ENCODE measurements at places on chromosomes 6 and 20.
A peak's percentile ranks its signal among the peaks of the same experiment; 100 is the strongest.

DNA sequence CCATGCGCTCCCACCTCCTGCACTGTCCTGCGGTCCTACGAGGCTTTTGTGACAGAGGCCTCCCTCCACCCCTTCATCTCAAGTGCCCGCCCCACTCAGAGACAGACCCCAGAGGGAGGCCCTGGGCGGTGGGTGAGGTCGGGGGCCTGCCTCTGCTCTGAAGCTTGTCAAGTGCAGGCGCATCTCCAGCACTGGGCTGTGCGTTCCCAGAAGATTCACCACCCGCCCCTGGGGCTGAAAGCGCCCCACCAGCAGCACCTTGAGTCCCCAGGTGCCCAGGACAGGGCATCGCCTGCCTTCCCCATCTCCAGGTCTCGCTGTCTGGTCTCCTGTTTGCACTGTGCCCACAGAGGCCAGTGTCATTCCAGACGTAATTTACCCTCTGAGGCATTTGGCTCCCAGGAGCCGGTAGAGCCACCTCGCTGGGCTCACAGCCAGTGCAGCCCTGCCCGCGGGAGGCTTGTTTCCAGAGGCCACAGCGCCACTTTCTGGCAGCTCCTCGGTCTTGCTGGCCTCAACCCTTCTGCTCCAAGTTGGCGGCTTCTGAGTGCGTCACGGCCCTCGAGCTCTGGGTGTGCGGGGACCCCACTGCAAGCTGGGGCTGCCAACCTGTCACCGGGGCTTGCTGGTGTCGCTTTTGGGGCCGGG is 191.1 kb downstream of the TAF4 start:
- no peaks in the 10 kb centered on the region for H3K36me3 ChIP-seq
- H3K4me3 ChIP-seq, result no peak overlapping the region
- no peak overlapping the region for H3K27ac ChIP-seq
- no peak for DNase-seq
- no peaks in the 10 kb centered on the region for H3K4me1 ChIP-seq
- no peaks in the 10 kb centered on the region for H3K27me3 ChIP-seq

DNA sequence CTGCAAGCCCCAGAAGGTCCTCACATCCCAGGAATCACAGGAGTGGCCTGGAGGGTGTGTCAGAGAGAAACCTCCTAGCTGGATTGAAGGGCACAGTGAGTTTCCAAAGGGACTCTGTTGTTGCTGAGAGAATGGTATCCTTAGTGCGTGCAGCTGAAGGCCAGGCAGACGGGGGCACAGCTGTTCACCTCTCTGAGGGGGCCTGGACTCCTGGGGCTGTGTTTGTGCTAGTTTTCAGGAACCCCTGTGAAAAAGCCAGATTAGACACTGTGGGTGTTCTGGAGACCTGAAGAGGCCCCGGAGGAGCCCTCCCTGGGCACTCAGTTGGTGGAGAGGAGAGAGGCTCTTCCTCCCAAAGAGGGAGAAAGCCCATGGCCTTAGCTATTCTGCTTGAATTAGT is 223.4 kb downstream of the FARS2 start:
- H3K4me3 ChIP-seq, result no peak overlapping the region
- no peak for DNase-seq
- peaks cover 12% of the 10 kb centered on the region for H3K36me3 ChIP-seq
- H3K4me1 ChIP-seq, result peaks cover 6% of the 10 kb centered on the region

DNA sequence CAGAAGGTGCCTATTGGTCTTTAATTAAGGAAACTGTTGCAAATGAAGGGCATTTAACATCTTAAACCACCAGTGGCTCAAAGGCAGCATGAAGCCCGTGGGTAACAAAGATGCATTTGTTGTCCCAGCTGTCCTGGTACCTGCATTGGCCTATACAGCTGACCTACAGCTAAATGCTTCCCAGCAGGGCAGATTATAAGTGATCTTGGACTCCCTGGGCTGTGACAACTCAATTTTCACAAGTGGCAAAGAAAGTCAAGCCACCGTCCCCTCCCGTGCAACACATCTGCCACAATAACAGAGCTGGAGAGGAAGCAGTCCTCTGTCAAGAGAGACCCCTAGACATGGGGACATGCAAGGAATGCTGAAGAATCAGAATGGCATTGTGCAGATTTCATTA is 31.5 kb upstream of the EDN3 start:
- H3K27ac ChIP-seq, result no peak overlapping the region
- H3K27me3 ChIP-seq, result peaks cover 25% of the 10 kb centered on the region
- no peak overlapping the region for H3K4me3 ChIP-seq
- DNase-seq, result no peak
- H3K36me3 ChIP-seq, result no peaks in the 10 kb centered on the region
- peaks cover 3% of the 10 kb centered on the region for H3K4me1 ChIP-seq

GRCh38 chr20:32967961-32968457 is 36.2 kb downstream of the SUN5 start:
- peak overlapping the region; percentile 93 for H3K27ac ChIP-seq
- DNase-seq, result peak; percentile 9
- peaks cover 3% of the 10 kb centered on the region for H3K27me3 ChIP-seq
- no peak overlapping the region for H3K4me3 ChIP-seq
- no peaks in the 10 kb centered on the region for H3K36me3 ChIP-seq

DNA sequence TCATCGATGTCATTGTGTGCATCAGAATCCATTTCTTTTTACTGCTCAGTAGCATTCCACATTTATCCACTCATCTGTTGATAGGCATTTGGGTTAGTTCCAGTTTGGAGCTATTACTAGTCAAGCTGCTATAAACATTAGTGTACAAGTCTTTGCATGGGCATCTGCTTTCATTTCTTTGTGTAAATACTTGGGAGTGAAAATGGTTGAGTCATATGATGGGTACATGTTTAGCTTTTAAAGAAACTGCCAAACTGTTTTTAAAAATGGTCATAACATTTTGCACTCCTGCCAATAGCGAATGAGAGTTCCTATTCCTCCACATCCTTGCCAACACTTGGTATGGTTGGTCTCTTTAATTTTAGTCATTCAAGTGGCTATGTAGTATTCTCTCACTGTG is 21.2 kb upstream of the SLC22A2 start:
- H3K36me3 ChIP-seq, result no peaks in the 10 kb centered on the region
- no peak for DNase-seq
- no peak overlapping the region for H3K27ac ChIP-seq
- no peak overlapping the region for H3K4me3 ChIP-seq

- H3K27me3 ChIP-seq, result peaks cover 20% of the 10 kb centered on the region
- H3K27ac ChIP-seq, result no peak overlapping the region
- H3K4me1 ChIP-seq, result peaks cover 3% of the 10 kb centered on the region
- DNase-seq, result no peak
Observed at GRCh38 chr6:148367411-148368024, 24.9 kb downstream of the SASH1 start.

DNA sequence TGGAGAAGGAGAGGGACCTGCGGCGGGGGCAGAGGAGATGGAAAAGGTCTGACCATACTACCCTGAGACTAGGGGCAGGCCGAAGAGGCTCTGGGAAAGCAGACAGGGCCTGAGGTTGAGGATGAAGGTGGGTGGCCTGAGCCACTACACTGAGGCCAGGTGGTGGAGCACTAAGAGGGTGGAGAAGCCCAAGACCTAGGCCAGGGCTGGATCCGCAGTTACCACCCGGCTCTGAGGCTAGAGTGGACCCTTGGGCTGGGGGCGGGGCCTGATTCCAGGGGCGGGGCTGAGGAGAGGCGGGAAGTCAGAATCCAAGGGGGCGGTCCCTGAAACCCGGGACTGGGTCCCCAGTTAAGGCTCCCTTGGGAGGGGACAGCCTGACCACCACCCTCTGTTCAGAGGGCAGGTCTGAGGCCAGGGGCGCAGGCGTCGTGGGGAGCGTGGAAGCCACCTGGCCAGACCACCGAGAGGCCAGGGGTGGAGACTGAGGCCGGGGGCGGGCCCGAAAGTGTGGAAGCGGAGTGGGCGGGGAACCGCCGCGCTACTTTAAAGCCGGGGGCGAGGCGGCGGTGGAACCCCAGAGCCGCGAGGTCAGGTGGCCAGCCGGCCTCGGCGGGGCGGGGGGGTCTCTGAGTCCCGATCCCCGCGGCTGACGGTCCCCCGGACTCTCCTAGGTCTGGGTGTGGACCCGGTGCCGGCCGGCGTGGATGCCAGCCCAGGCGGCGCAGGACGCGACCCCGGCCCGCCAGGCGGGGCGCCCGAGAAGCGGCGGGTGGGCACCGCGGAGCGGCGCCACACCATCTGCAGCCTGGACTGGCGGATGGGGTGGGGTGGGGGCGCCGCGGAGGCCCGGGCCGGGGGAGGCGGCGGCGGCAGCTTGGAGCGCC is 8.3 kb downstream of the CCM2L start:
- peak overlapping the region; percentile 94 for H3K4me3 ChIP-seq
- no peak overlapping the region for H3K27ac ChIP-seq
- peaks cover 16% of the 10 kb centered on the region for H3K4me1 ChIP-seq
- peaks cover 34% of the 10 kb centered on the region for H3K27me3 ChIP-seq
- no peaks in the 10 kb centered on the region for H3K36me3 ChIP-seq

DNA sequence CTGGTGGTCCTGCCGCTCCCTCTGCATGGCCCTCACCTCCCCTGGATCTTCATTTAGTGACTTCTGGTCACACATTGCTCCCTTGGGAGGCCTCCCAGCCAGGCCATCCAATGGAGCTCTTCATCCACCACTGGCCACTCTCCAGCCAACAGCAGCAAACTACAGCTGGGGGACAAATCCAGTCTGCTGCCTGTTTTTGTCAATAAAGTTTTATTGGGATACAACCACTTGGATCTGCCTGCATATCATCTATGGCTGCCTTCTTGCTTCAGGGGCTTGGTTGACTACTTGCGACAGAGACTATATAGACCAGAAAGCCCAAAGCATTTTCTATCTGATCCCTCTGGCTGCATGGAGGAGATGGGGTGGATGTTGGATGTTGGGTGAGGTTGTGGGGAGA is 156.6 kb upstream of the SULF2 start:
- no peak for DNase-seq
- H3K4me1 ChIP-seq, result peaks cover 4% of the 10 kb centered on the region
- no peak overlapping the region for H3K4me3 ChIP-seq
- H3K27ac ChIP-seq, result no peak overlapping the region
- H3K27me3 ChIP-seq, result peaks cover 9% of the 10 kb centered on the region

- no peak overlapping the region for H3K27ac ChIP-seq
- no peak overlapping the region for H3K4me3 ChIP-seq
- no peak for DNase-seq
- H3K4me1 ChIP-seq, result no peaks in the 10 kb centered on the region
Observed at GRCh38 chr6:53673162-53673727, 7.7 kb upstream of the KLHL31 start.

DNA sequence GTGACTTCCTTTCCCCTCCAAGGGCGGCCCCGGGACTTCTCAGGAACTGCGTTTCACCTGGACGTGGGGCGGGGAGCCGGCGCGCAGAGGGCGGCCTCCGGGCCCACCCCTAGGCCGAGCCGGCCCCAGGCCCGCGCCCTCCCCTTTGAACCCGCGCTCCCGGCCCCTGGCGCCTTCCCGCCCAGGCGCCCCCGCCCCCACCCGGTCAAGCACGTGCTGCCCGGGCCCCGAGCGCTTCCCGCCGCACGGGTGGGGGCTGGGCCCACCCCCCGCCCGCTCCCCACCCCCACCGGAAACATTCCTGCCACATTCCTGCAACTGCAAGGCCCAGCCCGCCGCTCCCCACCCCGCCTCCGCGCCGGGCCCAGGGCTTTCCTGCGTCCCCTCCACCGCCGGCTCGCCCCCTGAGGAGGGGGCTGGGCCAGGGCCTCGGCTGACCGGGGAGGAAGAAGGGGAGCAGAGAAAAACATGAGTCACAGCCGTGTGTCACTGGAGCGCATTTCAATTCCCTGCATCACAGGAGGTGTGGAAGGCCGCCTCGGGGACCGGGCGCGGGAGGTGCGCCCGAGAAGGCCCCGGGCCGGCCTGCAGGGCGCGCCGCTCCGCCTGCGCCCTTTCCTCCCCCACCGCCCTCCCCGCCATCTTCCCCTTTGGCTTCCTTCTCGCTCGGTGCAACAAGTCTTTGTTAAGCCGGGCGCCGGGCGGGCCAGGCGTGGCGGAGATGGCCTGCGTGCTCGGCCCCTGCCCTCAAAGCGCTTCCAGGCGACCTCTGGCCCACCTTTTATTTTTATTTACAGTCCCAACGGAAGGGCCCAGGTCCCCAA is 1.2 kb upstream of the HMGA1 start:
- H3K27ac ChIP-seq, result peak overlapping the region; percentile 99
- no peaks in the 10 kb centered on the region for H3K27me3 ChIP-seq
- DNase-seq, result peak; percentile 65

DNA sequence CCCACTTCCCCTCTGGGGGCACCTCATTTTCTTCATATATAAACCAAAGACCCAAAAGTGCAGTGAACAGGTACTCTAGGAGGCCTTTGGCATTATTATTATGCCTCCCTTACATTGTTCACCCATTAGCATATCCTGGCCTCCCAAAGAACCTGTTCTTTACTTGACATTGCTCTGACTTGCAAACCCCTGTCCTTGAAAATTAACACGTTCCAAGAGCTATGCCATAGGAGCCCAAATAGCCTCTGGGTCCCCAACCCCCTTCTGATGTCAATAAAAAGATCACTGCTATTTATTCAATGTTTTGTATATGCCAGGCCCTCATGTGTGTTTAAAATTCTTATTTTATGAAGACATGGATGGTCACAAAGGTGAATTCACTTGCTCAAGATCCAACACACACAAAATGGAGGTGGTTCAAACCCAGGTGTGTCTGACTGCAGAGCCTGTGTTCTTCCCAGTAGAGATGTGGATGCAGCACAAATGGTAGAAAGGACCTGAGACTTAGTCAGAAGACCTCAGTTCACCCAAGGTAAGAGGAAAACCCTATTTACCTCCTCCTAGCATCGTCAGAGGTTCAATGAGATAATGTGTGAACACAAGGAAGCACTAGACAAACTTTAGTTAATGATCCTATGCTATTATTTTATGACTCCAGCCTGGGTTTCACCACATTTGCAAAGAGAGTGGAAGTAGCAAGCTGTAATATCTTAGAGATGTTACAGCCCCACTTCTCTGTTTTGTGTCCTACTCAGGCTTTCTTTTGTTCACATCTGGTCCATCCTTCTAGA is 36.6 kb downstream of the BCL2L1 start:
- peaks cover 24% of the 10 kb centered on the region for H3K4me1 ChIP-seq
- peaks cover 13% of the 10 kb centered on the region for H3K36me3 ChIP-seq
- DNase-seq, result no peak
- no peak overlapping the region for H3K4me3 ChIP-seq

DNA sequence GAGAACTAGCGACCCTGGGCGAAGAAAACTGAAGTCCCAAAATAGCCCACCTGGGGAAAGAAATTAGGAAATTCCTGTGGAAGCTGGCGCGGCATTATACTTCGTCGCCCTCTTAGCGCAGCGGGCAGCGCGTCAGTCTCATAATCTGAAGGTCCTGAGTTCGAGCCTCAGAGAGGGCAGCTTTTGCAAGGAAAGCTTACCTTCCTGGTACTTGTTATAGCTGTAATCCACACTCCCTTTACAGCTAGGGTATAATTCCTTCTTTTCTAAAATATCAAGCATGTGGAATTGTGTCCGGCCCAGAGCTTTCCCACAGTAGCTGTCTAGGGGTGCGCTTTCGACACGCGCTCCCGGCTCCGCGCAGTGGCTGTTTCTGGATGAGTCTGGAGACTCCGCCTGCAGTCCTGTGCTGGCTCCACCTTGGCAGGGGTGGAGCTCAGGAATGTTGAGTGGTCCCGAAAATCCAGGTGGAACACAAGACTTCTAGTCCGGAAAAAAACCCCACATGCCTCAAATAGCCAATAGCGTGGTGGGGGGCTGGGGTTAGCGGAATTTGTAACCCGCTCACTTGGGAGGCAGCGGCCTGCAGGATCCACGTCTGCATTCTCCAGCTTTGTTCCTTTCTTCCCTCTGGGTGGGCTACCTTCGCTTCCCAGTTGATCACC is 83.7 kb upstream of the ZNF322 start:
- no peaks in the 10 kb centered on the region for H3K4me1 ChIP-seq
- no peak overlapping the region for H3K4me3 ChIP-seq
- DNase-seq, result no peak
- H3K27me3 ChIP-seq, result peaks cover 20% of the 10 kb centered on the region
- H3K36me3 ChIP-seq, result peaks cover 2% of the 10 kb centered on the region

All from memory B cell (primary cell).